ENCODE measurements at places on chromosomes 16 and 17.

DNA sequence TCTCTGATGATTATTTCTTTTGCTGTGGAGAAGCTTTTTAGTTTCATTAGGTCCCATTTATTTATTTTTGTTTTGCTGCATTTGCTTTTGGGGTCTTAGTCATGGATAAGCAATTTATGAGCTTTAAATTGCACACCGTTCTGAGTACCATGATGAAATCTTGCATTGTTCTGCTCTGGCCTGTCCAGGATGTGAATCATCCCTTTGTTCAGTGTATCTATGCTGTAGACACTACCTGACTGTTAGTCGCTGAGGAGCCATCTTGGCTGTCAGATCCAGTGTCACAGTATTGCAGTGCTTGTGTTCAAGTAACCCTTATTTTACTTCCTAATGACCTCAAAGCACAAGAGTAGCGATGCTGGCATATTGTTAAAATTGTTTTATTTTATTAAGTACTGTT, 218.0 kb upstream of the CNTNAP4 start:
- DNase-seq: no peak

GRCh38 chr17:81232616-81233241, 6.1 kb downstream of the TEPSIN start:
- no peak for DNase-seq

GRCh38 chr17:40938981-40939380, 1.5 kb upstream of the KRT23 start:
- no peak for DNase-seq

- DNase-seq: no peak
Observed at GRCh38 chr17:43618276-43618675, 43.4 kb downstream of the MEOX1 start.

- DNase-seq: no peak
Observed at GRCh38 chr16:58730724-58731370, 3.3 kb downstream of the GOT2 start.

DNA sequence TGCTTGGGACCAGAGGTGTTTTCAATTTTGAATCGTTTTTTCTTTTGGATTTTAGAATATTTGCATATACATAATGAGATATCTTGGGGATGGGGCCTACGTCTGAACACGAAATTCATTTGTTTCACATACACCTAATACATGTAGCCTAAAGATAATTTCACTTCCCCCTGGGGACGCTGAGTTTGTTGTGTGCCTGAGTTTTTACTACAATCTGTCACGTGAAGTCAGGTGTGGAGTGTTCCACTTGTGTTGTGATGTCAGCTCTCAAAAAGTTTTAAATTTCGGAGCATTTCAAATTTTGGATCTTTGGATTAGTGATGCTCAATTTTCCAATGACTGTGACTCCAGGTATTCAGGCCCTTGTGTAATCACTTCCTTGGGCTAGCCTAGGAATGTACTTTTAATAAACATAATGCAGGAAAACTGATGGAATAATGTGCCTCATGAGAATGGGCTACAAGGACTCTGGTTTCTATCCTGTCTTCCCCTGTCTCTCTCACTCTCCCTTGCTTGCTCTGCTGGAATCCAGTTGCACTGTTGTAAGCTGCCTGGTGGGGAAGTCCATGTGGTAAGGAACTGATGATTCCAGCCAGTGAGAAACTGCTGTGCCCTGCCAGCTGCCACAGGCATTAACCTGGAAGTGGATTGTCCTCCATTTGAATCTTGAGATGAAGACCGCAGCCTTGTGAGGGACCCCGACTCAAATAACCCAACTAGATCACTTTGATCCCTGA, 403.8 kb downstream of the SHISA9 start:
- no peak for DNase-seq
